ENCODE measurements at places on chromosomes 7 and 10.

DNA sequence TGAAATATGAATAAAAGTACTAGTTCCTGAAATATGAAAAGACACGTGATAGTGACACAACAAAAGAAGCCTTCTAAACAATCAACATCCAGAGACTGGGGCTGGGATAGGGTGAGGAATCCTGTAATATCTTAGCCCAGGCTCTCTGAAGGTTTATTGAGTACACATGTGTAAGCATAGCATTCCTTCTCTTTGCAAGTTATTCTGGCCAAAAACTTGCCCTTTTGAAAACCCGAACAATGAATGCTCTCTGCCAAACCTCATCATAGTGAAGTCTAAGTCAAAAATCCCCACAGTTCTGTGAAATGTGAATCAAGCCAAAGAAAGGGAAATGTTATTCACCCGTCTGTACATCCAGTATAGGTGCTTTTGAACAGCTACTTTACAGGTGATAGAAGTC, 11.6 kb downstream of the SEMA3D start:
- DNase-seq, result no peak

GRCh38 chr10:76883596-76883995, 754.0 kb downstream of the KCNMA1 start:
- no peak for DNase-seq

DNA sequence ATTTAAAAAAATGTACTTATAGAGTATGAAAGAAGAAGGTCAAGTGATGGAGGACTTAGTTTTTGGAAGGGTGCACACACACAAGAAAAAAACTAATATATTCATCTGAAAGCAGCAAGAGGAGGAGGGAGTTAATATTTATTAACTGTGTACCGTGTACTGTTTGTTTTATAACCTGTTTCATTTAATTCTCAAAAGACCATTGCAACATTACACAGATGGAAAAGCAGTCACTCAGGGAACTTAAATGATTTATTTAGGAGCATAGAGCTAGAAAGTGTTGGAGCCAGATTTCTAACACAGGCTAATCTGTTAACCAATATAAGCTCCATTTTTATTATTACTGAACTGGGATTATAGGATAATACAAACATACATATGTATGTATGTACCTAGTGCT, 36.7 kb downstream of the GLCCI1 start:
- no peak for DNase-seq

DNA sequence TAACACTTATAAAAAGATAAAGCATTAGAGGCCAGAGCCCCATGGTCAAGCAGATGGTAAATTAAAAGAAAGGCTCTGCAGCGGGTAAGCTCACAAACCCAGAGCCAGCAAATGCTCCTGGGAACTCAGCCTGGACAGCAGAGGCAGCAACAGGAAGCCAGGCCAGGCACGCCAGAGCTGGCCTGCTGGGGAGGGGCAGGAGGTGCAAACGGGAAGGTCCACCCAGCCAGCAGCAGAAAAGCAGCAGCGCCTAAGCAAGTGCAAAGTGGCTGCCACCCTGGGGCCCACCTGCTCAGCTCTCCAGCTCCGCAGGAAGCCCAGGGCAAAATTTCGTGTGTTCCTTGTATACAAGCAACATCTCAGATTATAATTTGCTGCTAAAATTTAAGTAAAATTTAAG, 82.7 kb upstream of the GPR22 start:
- no peak for DNase-seq

DNA sequence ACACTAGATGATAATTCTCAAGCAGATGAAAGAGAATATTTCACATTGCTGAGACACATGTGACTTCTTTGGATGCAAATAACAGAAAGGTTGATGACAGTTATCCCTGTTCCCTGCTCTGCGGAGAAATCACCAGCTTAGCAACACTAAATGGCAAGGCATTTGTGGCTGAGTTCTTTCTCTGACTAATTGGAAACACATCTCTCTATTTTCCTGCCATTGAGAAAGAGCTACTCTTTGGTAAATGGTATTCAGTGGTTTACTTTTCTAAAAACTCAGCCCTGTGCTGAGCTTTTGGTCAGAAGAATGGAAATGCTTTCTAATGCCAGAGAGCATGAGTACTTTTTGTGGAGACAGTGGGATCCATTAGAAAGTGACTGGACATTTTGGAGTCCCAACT, 771.4 kb downstream of the LRMDA start:
- DNase-seq, result no peak

DNA sequence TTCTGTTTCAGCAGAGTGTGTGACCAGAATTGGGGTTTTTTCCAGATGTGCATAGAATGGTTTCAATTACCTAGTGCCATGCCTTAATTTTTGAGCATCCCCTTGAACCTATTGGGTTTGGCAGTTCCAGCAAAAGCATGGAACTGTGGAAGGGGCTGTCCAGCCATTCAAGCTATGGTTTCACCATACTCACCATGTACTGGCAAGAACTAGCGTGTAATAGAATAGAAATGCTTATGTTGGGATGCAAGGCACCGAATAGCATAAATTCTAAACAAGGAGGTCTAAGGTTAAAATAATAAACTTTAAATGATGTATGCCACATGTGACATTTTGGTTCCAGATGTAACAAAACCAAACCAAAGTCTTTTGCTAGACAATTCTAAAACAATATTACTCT, 91.4 kb downstream of the MTERF1 start:
- DNase-seq, result no peak

GRCh38 chr10:481628-482027, 207.8 kb downstream of the DIP2C start:
- no peak for DNase-seq

- DNase-seq, result no peak
These were observed 22.7 kb upstream of the TMEM254 start for GRCh38 chr10:80055760-80056159.

GRCh38 chr7:125355899-125356298, 426.3 kb upstream of the POT1 start:
- DNase-seq, result no peak

DNA sequence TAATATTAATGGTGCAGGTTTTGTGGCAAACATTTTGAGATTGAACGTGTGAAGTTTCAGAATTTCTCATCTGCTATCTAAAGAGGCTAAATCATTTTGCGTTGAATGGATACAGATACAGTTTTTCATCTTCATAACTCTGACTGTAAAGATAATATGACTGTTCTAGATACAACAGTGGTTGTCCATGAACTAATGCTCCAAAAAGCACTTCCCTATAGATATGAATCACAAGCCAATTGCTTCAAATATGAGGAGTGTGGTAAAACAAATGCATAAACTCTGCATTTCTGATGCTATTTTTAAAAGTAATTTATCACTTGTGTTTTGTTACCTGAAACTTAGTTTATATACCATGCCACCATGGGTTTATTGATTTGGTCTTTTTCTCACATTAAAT, 750.1 kb downstream of the MAGI2 start:
- DNase-seq, result no peak

DNA sequence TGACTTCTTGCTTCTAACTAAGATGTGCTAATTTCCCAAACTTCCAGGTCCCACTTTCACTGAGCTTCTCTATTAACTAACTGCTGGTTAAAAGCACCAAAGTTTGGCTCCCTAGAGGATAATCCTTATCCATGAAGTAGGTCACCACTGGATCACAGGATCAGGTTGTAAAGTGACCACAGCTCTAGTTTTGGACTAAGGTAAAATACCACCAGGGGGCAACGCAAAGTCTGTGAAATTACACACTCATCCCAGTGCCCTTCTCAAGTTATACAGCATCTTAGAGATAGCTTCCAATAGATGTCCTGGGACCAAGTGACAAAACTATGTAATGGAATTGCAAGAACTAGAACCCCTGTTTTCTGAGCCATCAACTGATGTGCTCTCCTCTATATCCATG, 116.4 kb upstream of the ASAH2 start:
- no peak for DNase-seq

DNA sequence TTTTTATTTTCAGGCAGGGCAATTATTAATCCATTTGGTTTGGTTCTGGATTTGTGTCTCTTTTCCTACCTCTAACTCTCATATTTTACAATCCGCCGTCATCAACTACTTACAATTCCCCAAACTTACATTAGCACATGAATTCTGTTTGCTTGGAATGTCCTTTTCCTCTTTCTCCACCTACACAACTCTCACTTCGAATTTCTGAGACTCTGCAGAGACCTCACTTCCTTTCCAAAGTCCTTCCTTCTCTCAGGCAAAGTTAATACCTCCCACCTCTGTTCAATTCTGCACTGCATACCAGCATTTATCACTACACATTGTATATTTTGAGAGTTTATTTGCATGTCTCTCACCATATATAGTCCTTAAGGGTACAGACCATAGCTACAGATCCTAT, 122.7 kb upstream of the LRRTM3 start:
- no peak for DNase-seq

DNA sequence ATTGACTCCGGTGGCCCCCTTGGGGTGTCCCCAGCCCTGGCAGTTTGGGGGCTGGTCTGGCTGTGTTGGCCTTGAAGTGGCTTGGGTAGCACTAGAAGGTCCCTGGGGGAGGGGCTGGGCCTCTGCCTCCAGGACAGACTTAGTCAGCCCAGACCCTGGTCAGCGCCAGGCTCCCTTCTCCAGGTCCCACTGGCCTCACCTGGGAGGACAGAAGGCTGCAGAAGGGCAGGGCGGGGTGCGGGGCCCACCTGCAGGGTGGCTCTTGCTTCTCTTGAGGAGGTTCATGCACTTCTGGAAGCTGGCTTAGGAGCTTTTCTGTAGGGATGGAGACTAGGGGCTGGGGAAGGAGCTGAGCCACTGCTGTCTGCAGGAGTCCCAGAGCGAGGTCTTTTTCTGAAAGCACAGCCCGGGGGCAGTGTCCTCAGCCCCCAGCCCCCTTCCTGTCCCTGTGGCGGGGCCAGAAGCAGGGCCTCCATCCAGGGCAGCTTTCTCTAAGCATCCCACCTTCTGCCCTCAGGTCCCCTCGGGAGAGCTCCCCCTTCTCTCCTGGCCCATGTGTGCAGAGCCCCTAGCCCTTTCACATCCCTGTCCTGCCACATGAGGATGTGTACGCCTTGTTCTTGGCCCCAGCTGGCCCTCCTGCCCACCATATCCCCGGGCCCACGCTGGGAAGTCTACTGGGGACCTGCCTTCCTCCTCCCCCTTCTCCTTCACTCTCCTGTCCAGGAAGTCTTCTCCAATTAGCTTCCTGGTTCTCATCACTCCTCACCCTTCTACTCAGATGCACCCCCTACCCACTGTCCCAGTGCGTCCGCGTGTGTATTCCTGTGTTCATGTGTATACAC, 11.0 kb downstream of the TBATA start:
- DNase-seq, result no peak

- DNase-seq, result no peak
These were observed 7.0 kb upstream of the PANK1 start for GRCh38 chr10:89651916-89652573.

DNA sequence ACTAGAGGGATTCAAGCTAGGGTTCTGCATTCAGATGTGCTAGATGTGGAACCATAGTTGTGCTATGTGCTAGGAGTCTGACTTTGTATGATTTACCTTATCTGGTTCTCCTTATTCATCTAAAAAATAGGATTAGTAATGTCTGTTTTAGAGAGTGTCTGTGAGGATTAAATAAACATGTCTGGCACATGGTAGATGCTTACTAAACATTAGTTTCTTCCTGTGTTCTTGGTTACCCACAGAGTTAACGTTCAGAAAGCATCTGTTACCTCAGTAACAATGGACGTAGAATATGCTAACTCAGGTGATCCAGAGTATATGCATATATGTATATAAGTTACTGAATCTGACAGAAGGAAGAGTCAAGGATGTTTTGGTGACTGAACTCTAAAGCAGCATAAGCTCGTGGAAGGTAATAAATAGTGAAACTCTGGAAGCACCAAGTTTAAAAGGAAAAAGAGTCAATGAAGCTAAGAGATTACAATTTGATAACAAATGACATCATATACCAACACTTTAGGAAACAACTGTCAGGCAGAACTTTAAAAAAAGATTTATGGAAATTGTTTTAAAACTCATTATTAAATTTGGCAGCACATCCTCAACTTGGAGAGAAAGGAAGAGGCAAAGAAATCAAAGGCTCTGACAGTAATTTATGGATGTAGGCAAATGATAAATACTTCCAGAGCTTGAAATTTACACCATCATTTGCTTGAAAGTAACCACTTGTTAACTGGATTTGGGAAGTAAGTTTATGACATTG, 127.0 kb downstream of the CCNY start:
- DNase-seq, result no peak

GRCh38 chr10:3748484-3748883, 36.5 kb downstream of the KLF6 start:
- DNase-seq, result no peak

DNA sequence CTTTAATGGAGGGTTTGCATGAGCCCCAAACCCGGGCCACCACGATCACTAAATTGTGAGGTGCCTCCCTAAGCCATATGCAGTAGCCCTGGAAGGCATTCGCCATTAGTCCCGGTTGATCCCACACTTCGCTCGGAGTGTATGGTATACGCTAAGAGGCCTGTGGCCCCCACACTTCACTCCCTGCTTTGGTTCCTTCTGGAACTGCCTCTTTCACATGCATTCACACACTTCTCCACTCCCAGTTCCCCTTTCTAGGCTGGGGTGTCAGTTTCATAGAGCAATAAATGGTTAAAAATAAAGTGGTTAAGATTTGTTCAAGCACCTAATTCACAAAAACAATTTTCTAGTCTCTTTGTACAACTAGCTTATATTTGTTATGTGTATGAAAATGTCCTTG, 212.1 kb upstream of the KCND2 start:
- DNase-seq, result no peak

- no peak for DNase-seq
These were observed 155.9 kb downstream of the CTTNBP2 start for GRCh38 chr7:117717357-117717756.

DNA sequence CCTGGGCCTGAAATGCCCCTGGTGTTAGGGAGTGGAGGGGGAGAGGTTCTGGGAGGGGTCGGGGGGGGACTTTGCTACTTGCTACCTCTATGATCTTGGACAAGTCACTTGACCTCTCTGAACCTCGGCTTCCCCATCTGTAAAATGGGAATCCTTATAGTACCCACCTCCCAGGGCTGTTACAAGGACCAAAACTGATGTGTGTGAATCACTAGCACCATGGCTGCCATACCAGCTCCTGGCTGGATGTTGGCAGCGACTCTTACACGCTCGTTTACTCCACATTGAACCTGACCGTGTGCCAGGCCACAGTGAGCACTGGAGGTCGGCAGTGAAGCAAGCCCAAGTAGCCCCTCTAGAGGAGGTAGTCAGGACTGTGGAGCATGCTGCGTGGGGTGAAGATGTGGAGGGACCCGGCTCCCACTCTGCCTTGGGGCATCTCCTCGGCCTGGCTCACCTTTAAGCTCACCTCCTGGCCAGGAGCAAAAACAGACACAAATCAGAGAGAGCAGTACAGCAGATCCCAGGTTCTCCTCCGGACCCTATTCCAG, 28.9 kb downstream of the PPIF start:
- no peak for DNase-seq

DNA sequence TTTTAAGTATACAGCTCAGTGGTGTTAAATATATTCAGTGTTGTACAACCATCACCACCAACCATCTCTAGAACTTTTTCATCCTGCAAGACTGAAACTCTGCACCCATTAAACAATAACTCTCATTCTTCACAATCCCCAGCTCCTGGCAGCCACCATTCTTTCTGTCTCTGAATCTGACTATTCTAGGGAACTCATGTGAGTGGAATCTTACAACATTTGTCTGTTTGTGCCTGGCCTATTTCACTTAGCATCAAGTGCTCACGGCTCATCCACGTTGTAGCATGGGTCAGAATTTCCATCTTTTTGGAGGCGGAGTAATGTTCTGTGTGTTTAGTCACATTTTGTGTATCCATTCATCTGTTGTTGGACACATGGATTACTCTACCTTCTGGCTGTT, 40.8 kb upstream of the PFKFB3 start:
- no peak for DNase-seq

- no peak for DNase-seq
These were observed 952 bp downstream of the DIP2C start for GRCh38 chr10:688312-689120.

All from naive thymus-derived CD8-positive, alpha-beta T cell (primary cell).